Astrocyte (in vitro differentiated cells and primary cell): ENCODE measurements at places on chromosomes 7 and 10. TPM values are rescaled to one million over a fixed set of nuclear protein-coding genes. Genes with fewer than 3 reads are reported as not detected.

GRCh38 chr7:29042824-29043231 lies 84.7 kb upstream of the TRIL start:
- DNase-seq = peak; percentile 8

GRCh38 chr10:43253461-43254198 lies 13.2 kb downstream of the RASGEF1A start:
- no peak for DNase-seq

Gene SPACDR
- total RNA-seq = 2.5 and 2.6 TPM in 2 replicates

- DNase-seq = peak; percentile 69
Observed at GRCh38 chr7:137475966-137476365, 132.4 kb upstream of the PTN start.

Gene C10orf62
- not detected in 2 replicates for total RNA-seq

Gene SUN3
- not detected in 2 replicates for total RNA-seq

DNA sequence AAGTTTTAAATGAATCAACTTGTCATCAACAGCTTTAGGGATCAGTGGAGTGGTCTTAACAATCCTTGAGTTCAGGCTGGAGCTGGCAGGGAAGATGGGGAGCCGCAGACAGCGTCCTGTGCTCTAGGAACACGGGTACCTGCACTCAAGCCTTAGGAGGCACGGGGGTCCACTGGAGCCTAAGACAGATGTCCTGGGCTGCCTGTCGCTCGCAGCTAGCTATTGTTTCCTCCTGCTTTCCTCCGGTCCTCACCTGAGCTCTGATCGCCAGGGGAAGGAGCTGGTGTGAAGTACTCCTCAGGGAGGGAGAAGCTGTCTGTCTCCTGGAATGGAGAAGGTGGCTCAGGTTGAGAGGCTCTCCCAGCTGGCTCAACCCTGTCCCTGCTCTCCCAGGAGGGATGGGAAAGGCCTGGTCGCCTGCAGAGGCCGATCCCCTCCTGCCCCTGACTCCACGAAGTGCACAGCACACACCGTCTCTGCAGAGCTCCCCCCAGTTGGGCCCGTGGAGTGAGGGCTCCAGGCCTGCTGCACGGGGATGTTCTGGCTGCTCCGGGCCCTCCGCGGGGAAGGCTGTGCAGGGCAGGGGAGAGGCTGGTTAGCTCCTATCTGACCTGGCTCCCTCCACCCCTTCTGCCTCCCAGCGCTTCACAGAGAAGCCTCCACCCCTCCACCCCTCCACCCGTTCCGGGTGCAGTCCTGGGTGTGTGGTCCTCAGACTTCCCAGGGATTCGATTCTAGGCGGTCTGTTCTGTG lies 14.5 kb upstream of the PYROXD2 start:
- no peak for DNase-seq

- peak; percentile 2 for DNase-seq
Observed at GRCh38 chr7:88789480-88790064, 6.0 kb downstream of the TEX47 start.

Gene DLX6
- 0.25 TPM in 1 of 2 replicates, not detected in the other for total RNA-seq

Gene NEUROG3
- total RNA-seq = not detected in 2 replicates

GRCh38 chr7:101744588-101744987 lies 72.8 kb upstream of the CUX1 start:
- DNase-seq = no peak

- no peak for DNase-seq
Observed at GRCh38 chr10:75472685-75473084, 41.3 kb downstream of the LRMDA start.

- no peak for DNase-seq
Observed at GRCh38 chr7:128359939-128360338, 1.6 kb downstream of the PRRT4 start.

Gene AGBL3
- total RNA-seq = 0.72 and 0.91 TPM in 2 replicates

Gene SPDYE6
- total RNA-seq = not detected in 2 replicates

Gene ZP3
- total RNA-seq = 1.4 and 2.6 TPM in 2 replicates

GRCh38 chr7:117873310-117874190 lies at the start of gene CTTNBP2:
TSS of gene CTTNBP2 (minus strand) at chr7:117873441. CDS start at chr7:117873415, 26 bp downstream.
- DNase-seq = peak; percentile 40

GRCh38 chr7:158283016-158283974 lies 304.3 kb downstream of the PTPRN2 start:
- no peak for DNase-seq

- DNase-seq = no peak
Observed at GRCh38 chr7:106256144-106256543, 28.6 kb downstream of the NAMPT start.

GRCh38 chr7:134866617-134867016 lies 87.2 kb downstream of the CALD1 start:
- DNase-seq = no peak

Gene APBB1IP
- 0.23 TPM in 1 of 2 replicates, not detected in the other for total RNA-seq

- peak; percentile 57 for DNase-seq
Observed at GRCh38 chr10:119079599-119080520, 757 bp downstream of the EIF3A start.

- DNase-seq = no peak
Observed at GRCh38 chr7:37377231-37377630, 71.4 kb downstream of the ELMO1 start.

DNA sequence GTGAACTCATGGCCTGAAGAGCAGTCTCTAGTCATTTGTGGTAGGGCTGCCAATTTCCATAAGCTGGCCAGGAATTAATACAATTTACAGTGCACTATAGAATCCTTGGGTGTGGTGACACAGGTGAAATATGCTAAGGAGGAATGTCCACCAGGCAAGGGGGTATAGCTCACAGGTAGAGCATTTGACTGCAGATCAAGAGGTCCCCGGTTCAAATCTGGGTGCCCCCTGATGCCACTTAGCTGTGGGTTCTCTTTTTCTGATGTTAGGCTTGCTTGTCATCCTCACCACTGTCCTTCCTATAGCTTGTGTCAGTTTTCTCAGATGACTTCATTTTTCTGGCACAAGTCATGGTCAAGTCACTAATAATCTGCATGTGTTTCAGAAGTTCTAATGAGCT lies 108.7 kb downstream of the ZNF467 start:
- DNase-seq = no peak

GRCh38 chr7:18513343-18513742 lies 17.8 kb downstream of the HDAC9 start:
- no peak for DNase-seq

DNA sequence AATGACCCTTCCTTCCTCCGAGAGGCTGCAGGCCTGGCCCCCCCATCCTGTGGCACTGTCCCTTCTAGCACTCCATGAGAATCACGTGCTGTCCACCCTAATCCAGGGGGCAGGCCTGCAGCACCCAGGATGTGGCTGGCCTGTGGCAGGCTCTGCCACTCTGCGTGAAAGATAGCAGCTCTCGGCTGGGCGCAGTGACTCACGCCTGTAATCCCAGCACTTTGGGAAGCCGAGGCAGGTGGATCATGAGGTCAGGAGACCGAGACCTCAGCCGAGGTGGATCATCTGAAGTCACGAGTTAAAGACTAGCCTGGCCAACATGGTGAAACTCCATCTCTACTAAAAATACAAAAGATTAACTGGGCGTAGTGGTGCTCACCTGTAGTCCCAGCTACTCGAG lies 18.9 kb upstream of the LFNG start:
- no peak for DNase-seq

DNA sequence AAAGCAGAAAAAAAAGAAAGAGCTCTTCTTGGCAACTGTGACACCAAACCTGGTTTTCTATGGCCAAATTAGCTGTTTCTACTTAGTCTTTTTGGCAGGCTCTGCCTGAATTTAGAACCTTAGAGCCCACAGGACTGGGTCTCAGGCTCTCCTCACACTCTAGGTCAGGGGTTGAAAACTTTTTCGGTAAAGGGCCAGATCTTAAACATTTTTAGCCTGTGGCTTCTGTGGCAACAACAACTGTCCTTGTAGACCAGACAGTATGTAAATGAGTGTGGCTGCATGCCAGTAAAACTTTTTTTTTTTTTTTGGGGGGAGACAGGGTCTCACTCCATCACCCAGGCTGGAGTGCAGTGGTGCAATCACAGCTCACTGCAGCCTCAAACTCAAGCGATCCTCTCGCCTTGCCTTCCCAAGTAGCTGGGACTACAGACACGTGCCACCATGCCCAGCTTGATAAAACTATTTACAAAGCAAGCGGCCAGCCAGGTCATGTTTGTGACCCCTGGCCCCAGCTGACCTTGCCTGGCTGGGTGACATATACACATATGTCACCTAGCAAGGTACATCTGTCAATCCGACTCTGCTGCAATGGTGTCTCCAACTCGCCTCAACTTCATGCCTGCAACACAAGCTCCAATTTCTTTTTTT lies 17.4 kb downstream of the KPNA7 start:
- no peak for DNase-seq
